Mesothelial cell of epicardium (in vitro differentiated cells): ENCODE measurements at places on chromosomes 4 and X. TPM values are rescaled to one million over a fixed set of nuclear protein-coding genes. Genes with fewer than 3 reads are reported as not detected.

NUDT10 gene
- total RNA-seq, result 5.7 to 5.9 TPM (median 5.8 TPM) in 3 replicates

TCEAL2 gene
- total RNA-seq, result 0.80 to 1.4 TPM (median 1.4 TPM) in 3 replicates

KCND1 gene
- total RNA-seq, result 5.1 to 6.1 TPM (median 5.6 TPM) in 3 replicates

TMEM156 gene
- total RNA-seq, result not detected in 3 replicates

CT45A10 gene
- not detected in 3 replicates for total RNA-seq

AGTR2 gene
- 6.0 to 8.0 TPM (median 6.1 TPM) in 3 replicates for total RNA-seq

TEX11 gene
- not detected in 3 replicates for total RNA-seq

ANOS1 gene
- total RNA-seq, result 3.7 to 5.1 TPM (median 4.3 TPM) in 3 replicates

MAGED1 gene
- 354 to 374 TPM (median 363 TPM) in 3 replicates for total RNA-seq

GRCh38 chr4:153728151-153728550, 31.7 kb downstream of the RNF175 start:
- peaks cover 4% of the 10 kb centered on the region for H3K27me3 ChIP-seq
- H3K4me3 ChIP-seq, result no peak overlapping the region
- no peak for DNase-seq
- H3K27ac ChIP-seq, result no peak overlapping the region

DNA sequence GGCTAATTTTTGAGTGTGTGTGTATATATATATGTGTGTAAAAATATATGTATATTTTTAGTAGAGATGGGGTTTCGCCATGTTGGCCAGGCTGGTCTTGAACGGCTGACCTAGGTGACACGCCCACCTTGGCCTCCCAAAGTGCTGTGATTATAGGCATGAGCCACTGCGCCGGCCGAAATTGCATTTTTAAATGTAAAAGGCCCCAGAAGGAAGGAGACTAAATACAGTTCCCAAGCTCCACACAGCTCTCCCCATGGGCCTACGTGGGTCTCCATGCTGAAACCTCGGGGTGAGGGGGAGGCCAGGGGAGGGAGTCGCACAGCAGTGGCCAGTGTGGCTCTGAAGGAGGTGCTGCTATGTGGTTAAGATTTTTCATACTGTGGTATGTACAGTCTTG, 12.8 kb upstream of the CDKN2AIP start:
- no peak for DNase-seq
- H3K27me3 ChIP-seq, result no peaks in the 10 kb centered on the region
- H3K4me1 ChIP-seq, result peaks cover 8% of the 10 kb centered on the region
- H3K36me3 ChIP-seq, result no peaks in the 10 kb centered on the region
- H3K27ac ChIP-seq, result no peak overlapping the region

- H3K36me3 ChIP-seq, result no peaks in the 10 kb centered on the region
- no peaks in the 10 kb centered on the region for H3K27me3 ChIP-seq
- peaks cover 25% of the 10 kb centered on the region for H3K4me1 ChIP-seq
- no peak overlapping the region for H3K27ac ChIP-seq
Measured at GRCh38 chr4:109969919-109970318, 57.2 kb downstream of the EGF start.

DNA sequence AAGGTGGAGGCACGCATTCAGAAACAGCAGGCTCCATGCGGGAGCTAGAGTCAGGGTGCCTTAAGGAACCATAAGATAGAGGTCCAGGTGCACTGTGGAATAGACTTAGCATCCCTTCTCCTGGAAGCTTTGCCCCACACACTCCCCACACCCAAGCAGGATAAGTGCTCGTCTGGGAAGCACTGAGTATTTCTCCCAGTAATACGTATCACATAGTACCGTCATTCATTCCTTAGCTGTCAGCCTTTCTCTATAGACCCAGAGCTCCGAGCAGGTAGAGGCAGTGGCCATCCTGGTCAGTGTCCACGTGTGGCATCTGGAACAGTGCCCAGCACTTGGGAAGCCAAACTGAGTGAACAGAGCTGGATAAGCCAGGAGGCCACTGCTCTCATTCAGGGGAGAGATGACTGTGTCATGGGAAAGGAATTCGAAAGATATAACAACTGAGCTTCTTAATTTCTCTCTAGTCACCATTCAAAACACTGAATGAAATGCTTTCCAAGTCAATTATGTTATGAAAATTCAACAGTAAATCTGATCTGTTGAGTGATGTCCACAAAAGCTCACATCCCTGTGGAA, 9.9 kb downstream of the APBB2 start:
- peaks cover 61% of the 10 kb centered on the region for H3K4me1 ChIP-seq
- no peaks in the 10 kb centered on the region for H3K27me3 ChIP-seq
- no peak overlapping the region for H3K4me3 ChIP-seq
- peak overlapping the region; percentile 94 for H3K27ac ChIP-seq
- no peak for DNase-seq
- no peaks in the 10 kb centered on the region for H3K36me3 ChIP-seq

DNA sequence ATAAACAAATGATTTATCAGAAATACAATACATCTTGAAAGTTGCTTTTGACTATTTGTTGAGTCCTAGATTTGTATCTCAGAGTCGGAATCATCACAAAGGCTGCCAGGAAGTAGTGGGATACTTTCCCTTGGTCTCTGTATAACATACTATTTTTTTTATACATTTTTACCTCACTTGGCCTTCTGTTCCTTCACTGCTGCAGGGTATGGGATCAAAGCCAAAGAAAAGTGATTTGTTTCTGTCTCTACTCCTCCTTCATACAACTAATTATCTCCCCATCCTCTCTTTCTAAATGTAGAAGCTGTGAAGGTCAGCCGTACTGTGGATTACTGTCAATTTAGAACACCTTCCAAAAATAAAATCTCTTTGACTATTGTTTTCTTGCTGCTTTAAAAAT, 24.9 kb downstream of the PALLD start:
- no peak for DNase-seq
- peaks cover 25% of the 10 kb centered on the region for H3K4me1 ChIP-seq
- no peaks in the 10 kb centered on the region for H3K36me3 ChIP-seq
- H3K4me3 ChIP-seq, result no peak overlapping the region
- H3K27ac ChIP-seq, result peak overlapping the region; percentile 32
- no peaks in the 10 kb centered on the region for H3K27me3 ChIP-seq

- no peak overlapping the region for H3K4me3 ChIP-seq
- no peaks in the 10 kb centered on the region for H3K36me3 ChIP-seq
Measured at GRCh38 chr4:24279911-24280375, 304.4 kb downstream of the DHX15 start.

DNA sequence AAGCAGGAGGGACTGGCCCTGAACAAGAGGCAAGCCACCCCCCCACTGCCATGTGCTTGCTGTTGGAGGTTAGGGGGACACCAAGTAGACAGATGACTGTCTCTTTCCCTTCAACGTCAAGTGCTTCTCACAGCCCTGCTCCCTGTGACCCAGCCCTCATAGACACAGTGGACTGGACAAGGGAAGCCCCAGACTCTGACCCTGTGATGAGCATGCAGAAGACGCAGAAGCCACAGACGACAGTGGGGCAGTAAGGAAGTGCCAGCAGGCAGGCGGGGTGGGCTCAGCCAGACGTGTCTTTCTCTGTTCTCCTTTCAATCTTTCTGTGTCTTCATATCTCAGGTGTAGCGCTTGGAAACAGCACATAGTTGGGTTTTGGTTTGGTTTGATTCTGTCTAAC, 2.4 kb upstream of the L1CAM start:
- no peak overlapping the region for H3K4me3 ChIP-seq
- peaks cover 4% of the 10 kb centered on the region for H3K4me1 ChIP-seq
- no peak overlapping the region for H3K27ac ChIP-seq
- H3K36me3 ChIP-seq, result no peaks in the 10 kb centered on the region
- peaks cover 51% of the 10 kb centered on the region for H3K27me3 ChIP-seq

GRCh38 chrX:105116486-105116885, 104.0 kb downstream of the TEX13A start:
- H3K27me3 ChIP-seq, result no peaks in the 10 kb centered on the region
- no peak overlapping the region for H3K4me3 ChIP-seq
- H3K4me1 ChIP-seq, result peaks cover 9% of the 10 kb centered on the region
- DNase-seq, result no peak
- no peak overlapping the region for H3K27ac ChIP-seq
- no peaks in the 10 kb centered on the region for H3K36me3 ChIP-seq

GRCh38 chr4:139241086-139241783, 38.8 kb downstream of the MGARP start:
- H3K27ac ChIP-seq, result no peak overlapping the region
- no peaks in the 10 kb centered on the region for H3K4me1 ChIP-seq
- H3K4me3 ChIP-seq, result no peak overlapping the region
- no peaks in the 10 kb centered on the region for H3K27me3 ChIP-seq
- peaks cover 1% of the 10 kb centered on the region for H3K36me3 ChIP-seq
